ENCODE measurements at places on chromosomes 2 and 18. TPM values are rescaled to one million over a fixed set of nuclear protein-coding genes. Genes with fewer than 3 reads are reported as not detected.

- no peak for DNase-seq
These were observed 7.5 kb downstream of the TGFBRAP1 start for GRCh38 chr2:105321875-105322646.

GRCh38 chr18:68418226-68418868, 296.6 kb downstream of the TMX3 start:
- no peak for DNase-seq

- DNase-seq, result no peak
These were observed 43.0 kb upstream of the CHMP1B start for GRCh38 chr18:11808001-11808855.

GRCh38 chr18:48835119-48835518, 115.6 kb downstream of the SMAD7 start:
- no peak for DNase-seq

DNA sequence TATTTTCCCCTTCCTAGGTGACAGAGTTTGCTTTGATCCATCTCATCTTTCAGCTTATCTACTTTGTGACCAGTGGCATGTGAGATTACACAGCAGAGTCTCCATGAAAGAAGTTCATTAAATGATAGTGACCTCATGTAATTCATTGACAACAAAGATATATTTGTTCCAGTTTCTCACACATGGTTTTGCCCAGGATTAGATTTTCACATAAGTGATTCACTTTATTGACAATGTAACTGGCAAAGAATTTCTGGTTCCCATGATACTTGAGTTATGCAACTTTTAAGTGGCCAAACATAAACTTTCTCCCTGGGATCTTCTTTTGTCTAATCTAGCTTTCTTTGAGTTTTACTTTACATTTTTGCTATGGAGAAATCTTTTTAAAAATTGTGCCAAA, 50.0 kb downstream of the MC4R start:
- DNase-seq, result no peak

DNA sequence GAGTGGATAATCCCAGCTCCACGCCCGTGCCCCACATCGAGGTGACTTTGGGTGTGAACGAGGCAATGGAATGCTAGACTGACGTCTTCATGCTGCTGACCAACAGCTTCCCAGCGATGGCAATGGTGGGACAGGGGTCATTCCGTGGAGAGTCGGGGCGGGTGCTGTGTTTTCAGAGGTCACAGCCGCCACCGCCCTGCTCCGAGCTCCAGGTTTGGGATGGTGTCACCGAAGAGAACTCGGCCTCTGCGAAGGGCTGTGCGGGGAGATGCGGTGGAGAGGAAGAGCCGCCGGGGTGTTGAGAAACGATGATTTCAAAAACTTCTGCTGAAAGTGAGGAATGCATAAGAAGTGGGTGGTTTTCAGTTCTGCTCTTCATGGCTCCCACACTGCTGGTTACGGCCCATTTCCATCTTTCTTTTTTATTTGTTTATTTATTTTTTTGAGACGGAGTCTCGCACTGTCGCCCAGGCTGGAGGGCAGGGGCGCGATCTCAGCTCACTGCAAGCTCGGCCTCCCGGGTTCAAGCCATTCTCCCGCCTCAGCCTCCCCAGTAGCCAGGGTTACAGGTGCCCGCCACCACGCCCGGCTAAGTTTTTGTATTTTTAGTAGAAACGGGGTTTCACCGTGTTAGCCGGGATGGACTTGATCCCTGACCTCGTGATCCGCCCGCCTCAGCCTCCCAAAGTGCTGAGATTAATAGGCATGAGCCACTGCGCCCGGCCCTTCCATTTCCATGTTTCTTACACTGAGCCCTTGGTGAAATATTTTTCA, 142.6 kb downstream of the RTP5 start:
- DNase-seq, result no peak

GRCh38 chr2:118954297-118955060, 12.5 kb downstream of the MARCO start:
- DNase-seq, result no peak

- DNase-seq, result no peak
These were observed 998.8 kb upstream of the LRRTM1 start for GRCh38 chr2:81303321-81303720.

DNA sequence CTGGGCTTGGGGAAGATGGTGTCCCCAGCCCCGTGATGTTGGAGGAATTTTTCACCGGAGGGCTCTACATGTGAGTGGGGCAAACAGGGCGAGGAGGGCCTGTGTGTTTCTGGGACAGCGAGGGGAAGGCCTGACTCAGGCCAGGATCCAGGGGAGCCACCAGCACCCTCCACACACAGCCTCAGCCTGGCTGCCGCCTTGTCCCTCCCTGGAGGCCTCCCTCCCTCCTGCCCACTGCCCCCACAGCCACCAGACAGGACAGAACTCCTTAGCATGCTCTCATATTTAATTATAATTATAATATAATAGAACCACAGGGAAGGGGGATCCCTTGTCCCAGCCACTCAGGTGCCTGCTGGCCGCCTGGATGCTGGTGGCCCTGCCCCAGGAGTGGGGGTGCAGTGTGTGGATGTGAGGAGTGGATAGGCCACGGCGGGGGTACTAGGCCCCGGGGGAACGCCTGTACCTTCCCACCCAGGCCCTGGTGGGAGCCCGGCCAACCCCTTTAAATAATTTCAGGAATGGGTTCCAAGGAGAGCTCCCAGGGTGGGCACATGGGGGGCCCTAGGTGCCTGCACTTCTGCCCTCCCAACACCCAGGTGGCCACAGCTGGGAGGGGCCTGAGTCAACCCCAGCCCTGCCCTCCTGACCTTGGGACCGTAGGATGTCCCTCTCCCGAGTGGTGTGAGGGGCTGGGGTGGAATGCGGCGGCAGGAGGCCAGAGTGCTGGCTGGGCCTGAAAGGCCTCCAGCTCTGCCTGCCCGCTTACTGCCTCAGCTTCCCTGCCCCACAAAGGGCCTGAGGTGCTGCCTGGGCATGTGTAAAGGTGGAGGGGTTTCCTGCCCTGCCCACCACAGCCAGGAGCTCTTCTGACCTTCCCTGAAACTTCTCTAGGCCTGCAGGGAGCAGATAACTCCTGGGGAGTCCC, 8.8 kb downstream of the PDCD1 start:
- no peak for DNase-seq

- no peak for DNase-seq
These were observed 222.7 kb downstream of the PIEZO2 start for GRCh38 chr18:10926621-10927161.

The ZAP70 gene
- 4.8 TPM for total RNA-seq
